Activated T-helper 17 cell treated with anti-CD3 and anti-CD28 coated beads, Interleukin-2, amount 50 U/mL, for 72 hours (primary cell): ENCODE measurements at places on chromosomes 2 and 18. TPM values are rescaled to one million over a fixed set of nuclear protein-coding genes. Genes with fewer than 3 reads are reported as not detected.

- H3K27ac ChIP-seq = no peak overlapping the region
- ATAC-seq = no peak
- H3K36me3 ChIP-seq = no peaks in the 10 kb centered on the region
- H3K27me3 ChIP-seq = no peaks in the 10 kb centered on the region
- H3K4me3 ChIP-seq = no peak overlapping the region
- H3K4me1 ChIP-seq = no peaks in the 10 kb centered on the region
These were observed 36.8 kb downstream of the KCNG3 start for GRCh38 chr2:42457011-42457410.

- peak overlapping the region; percentile 88 for H3K27ac ChIP-seq
- H3K27me3 ChIP-seq = no peaks in the 10 kb centered on the region
- peak; percentile 51 for ATAC-seq
- H3K4me1 ChIP-seq = peaks cover 18% of the 10 kb centered on the region
These were observed 37.3 kb downstream of the RHBDD1 start for GRCh38 chr2:226873051-226873620.

DNA sequence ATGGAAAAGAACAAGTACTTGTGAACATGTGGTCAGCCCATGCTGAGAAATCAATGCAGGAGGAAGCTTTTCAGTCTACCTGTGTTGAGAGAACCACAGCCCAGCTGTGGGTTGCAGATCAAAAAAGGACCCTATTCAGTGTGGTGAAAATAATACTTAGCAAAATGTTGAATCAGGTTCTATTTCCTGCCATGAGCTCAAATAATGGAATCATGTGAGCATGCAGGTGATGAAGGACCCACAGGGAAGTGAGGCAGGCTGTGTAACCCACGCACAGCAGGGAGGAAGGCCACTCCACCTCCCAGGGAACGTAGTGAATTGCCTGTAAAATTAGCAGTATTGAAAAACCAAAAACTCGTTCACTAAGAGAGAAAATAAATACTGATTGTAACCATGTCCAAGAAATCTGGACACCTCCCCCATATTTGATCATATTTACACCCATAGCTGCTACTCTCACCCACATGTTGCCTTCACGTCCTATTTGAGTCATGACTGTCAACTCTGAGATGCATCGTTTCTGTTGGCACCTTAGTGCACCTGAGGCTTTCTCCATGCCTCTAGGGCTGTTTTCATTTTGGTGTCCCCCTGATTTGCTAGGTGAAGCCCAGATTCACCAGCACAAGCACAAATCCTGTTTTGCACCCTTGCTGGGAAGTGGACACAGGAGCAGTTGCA is 20.5 kb upstream of the BCL2L11 start:
- peak overlapping the region; percentile 90 for H3K27ac ChIP-seq
- H3K36me3 ChIP-seq = no peaks in the 10 kb centered on the region
- peaks cover 6% of the 10 kb centered on the region for H3K27me3 ChIP-seq
- H3K4me1 ChIP-seq = peaks cover 9% of the 10 kb centered on the region

DNA sequence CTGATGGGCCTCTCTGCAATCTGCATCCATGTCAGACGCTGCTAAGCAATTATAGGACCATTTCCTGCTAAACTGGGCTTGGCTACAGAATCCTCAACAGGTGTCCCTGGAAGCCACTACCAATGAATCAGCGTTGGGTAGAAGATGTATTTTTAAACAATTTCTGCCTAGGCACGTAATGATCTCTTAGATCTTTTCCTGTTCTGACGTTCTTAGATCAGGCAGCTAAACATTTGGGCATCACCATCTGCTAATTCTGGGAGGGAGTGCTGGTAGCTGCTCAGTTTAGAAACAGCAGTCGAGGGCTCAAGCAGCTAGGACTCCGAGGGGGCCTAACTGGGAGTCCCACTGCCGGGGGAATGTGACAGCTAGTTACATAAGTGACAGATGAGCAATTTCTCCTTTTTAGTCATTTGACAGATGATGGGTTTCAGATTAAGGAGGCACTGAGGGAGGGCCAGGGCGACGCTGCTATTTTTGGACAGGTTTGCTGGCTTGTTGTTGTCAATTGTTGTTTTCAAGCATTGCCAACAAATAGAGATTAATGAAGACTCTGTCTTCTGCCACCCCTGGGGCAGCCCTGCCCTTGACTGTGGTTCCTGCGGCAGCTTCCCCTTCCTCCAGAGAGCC is 92.7 kb downstream of the MRO start:
- H3K27ac ChIP-seq = no peak overlapping the region
- no peak for ATAC-seq
- H3K36me3 ChIP-seq = no peaks in the 10 kb centered on the region
- no peak overlapping the region for H3K4me3 ChIP-seq

- no peaks in the 10 kb centered on the region for H3K27me3 ChIP-seq
- H3K4me1 ChIP-seq = peaks cover 4% of the 10 kb centered on the region
- peaks cover 88% of the 10 kb centered on the region for H3K36me3 ChIP-seq
- no peak for ATAC-seq
- no peak overlapping the region for H3K4me3 ChIP-seq
These were observed 22.1 kb downstream of the MFF start for GRCh38 chr2:227347117-227347516.

DNA sequence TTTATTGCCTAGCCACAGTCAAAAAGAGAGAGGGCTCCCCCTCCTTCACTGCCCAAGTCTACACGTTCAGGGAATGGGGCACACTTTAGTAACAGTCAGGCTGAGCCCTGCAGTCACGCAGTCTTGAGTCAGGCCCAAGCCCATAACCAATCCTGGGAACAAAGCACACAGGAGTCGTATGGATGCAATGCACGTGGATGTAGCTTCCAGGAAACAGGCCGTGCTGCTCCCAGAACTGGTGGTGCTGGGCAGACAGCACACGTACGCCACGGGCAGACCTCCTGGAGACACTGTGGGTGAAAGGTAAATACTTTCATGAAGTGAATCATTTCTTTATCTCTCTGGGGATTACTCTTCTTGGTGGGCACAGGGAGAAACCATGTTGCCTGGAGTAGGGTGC is 30.0 kb upstream of the MBP start:
- H3K27ac ChIP-seq = no peak overlapping the region
- no peak overlapping the region for H3K4me3 ChIP-seq
- H3K27me3 ChIP-seq = peaks cover 4% of the 10 kb centered on the region
- no peak for ATAC-seq
- peaks cover 6% of the 10 kb centered on the region for H3K4me1 ChIP-seq
- no peaks in the 10 kb centered on the region for H3K36me3 ChIP-seq

GRCh38 chr2:121810959-121811853 is 55.8 kb downstream of the TSN start:
- H3K27me3 ChIP-seq = peaks cover 8% of the 10 kb centered on the region
- ATAC-seq = no peak
- H3K4me3 ChIP-seq = no peak overlapping the region
- no peaks in the 10 kb centered on the region for H3K4me1 ChIP-seq
- no peak overlapping the region for H3K27ac ChIP-seq

GRCh38 chr2:118091140-118091478 is 2.8 kb downstream of the INSIG2 start:
- ATAC-seq = no peak
- no peak overlapping the region for H3K27ac ChIP-seq
- peak overlapping the region; percentile 81 for H3K4me3 ChIP-seq
- peaks cover 60% of the 10 kb centered on the region for H3K36me3 ChIP-seq
- peaks cover 14% of the 10 kb centered on the region for H3K4me1 ChIP-seq

DNA sequence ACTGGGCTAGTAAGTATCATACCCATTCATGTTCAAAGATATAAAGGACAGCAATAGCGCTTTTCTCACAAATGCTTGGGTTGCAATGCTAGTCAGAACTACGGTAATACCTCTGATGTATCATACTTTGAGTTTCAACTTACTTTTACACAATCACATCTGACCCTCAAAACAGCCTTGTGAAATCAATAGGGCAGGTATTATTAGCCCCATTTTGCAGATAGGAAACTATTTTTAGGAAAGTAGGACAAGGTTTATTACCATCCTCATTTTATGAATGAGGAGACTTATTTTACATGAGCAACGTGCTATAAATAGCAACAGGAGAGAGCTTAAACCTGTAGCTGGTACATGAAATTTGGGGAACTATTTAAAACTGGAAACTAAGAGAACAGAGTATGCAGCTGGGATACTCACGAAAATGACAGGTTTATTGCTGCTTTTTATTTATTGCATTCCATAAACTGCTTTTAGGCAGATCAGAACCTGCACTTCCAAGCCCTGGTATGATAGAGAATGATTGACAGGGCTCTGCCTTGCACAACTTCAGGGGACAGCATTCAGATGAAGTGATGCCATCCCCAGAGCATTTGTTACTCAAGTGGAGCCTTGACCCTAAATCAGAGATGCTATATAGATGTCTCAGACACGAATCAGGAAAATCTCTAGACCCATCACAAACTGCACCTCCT is 42.4 kb upstream of the PPM1B start:
- no peaks in the 10 kb centered on the region for H3K36me3 ChIP-seq
- no peak overlapping the region for H3K4me3 ChIP-seq
- ATAC-seq = no peak
- no peaks in the 10 kb centered on the region for H3K4me1 ChIP-seq

GRCh38 chr2:10412380-10412779 is 35.7 kb downstream of the ODC1 start:
- peaks cover 52% of the 10 kb centered on the region for H3K36me3 ChIP-seq
- H3K4me1 ChIP-seq = peaks cover 31% of the 10 kb centered on the region
- no peaks in the 10 kb centered on the region for H3K27me3 ChIP-seq

- no peaks in the 10 kb centered on the region for H3K4me1 ChIP-seq
- no peak overlapping the region for H3K4me3 ChIP-seq
- no peak overlapping the region for H3K27ac ChIP-seq
- H3K36me3 ChIP-seq = no peaks in the 10 kb centered on the region
- no peak for ATAC-seq
These were observed 235.6 kb downstream of the NUP35 start for GRCh38 chr2:183359867-183360266.

DNA sequence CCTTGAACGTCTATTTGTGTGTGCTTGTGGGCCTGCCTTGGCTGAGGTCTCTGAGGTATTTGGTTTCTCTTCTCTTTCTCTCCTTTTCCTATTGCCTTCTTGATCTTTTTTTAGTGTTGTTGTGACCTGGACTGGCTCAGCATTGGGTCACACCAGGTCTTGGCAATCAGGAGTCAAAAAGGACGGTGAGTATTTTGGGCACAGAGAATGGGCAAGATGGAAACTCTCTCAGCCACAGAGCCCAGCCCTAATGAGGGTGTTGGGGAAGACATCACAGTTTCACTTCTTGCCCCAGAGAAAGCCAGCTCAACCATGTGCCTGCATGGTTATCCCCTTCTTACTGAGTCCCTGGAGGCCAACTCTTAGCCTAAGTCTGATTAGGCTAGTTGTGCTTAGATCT is 13.7 kb upstream of the INO80C start:
- no peak for ATAC-seq
- H3K4me3 ChIP-seq = no peak overlapping the region
- H3K4me1 ChIP-seq = no peaks in the 10 kb centered on the region
- no peaks in the 10 kb centered on the region for H3K27me3 ChIP-seq

DNA sequence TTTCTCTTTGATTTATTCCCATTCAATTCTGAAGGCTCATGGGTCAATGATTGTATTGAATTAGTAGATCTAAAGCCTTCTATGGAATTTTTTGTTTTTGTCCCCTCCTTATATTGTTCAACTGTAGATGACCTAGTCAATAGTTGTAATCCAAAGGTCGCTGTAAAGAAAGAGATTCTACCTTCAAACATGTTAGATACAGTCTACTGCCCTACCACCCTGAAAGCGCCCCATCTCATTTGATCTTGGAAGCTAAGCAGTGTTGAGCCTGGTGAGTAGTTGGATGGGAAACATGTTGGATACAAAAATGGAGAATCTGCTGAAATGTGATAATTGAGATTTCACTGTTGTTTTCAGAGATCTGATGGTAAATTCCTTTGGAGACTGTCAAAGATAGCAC is 63.0 kb downstream of the PPP1R1C start:
- no peaks in the 10 kb centered on the region for H3K27me3 ChIP-seq
- H3K27ac ChIP-seq = no peak overlapping the region
- H3K4me1 ChIP-seq = no peaks in the 10 kb centered on the region
- H3K4me3 ChIP-seq = no peak overlapping the region
- no peaks in the 10 kb centered on the region for H3K36me3 ChIP-seq

- no peak overlapping the region for H3K27ac ChIP-seq
- H3K36me3 ChIP-seq = peaks cover 54% of the 10 kb centered on the region
- ATAC-seq = no peak
- H3K4me1 ChIP-seq = no peaks in the 10 kb centered on the region
These were observed 57.9 kb upstream of the CD226 start for GRCh38 chr18:70005580-70005979.

- H3K4me3 ChIP-seq = no peak overlapping the region
- H3K4me1 ChIP-seq = peaks cover 5% of the 10 kb centered on the region
- ATAC-seq = no peak
- no peak overlapping the region for H3K27ac ChIP-seq
- no peaks in the 10 kb centered on the region for H3K36me3 ChIP-seq
- H3K27me3 ChIP-seq = no peaks in the 10 kb centered on the region
These were observed 70.7 kb downstream of the MYOM1 start for GRCh38 chr18:3148930-3149535.

GRCh38 chr2:227860221-227860641 is 11.2 kb upstream of the DAW1 start:
- H3K4me1 ChIP-seq = peaks cover 14% of the 10 kb centered on the region
- ATAC-seq = no peak
- no peaks in the 10 kb centered on the region for H3K36me3 ChIP-seq
- peak overlapping the region; percentile 83 for H3K27ac ChIP-seq
- peak overlapping the region; percentile 52 for H3K4me3 ChIP-seq
- H3K27me3 ChIP-seq = no peaks in the 10 kb centered on the region

DNA sequence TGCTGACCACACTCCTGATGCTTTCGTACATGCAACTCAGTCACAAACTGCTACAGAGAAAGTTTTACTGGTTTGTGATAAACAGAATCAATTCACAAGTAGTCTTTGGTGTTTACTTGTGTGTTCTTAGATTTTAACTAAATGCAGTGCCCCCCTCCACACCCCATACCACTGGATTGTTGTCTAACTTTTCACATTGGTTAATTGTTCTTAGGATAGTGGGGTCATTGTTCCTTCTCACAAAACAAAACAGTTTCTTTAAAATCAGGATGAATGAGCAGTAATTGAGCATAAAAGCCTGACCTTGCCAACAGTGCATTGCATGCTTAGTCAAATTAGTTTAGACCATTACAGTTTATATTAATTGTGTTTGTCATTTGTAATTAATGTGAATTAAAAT is 14.1 kb upstream of the PNPT1 start:
- H3K4me1 ChIP-seq = no peaks in the 10 kb centered on the region
- no peaks in the 10 kb centered on the region for H3K36me3 ChIP-seq
- H3K4me3 ChIP-seq = no peak overlapping the region
- H3K27ac ChIP-seq = no peak overlapping the region
- peaks cover 10% of the 10 kb centered on the region for H3K27me3 ChIP-seq
- ATAC-seq = no peak

GRCh38 chr18:43681661-43682060 is 404.4 kb upstream of the SYT4 start:
- H3K27me3 ChIP-seq = no peaks in the 10 kb centered on the region
- no peaks in the 10 kb centered on the region for H3K36me3 ChIP-seq
- H3K4me1 ChIP-seq = no peaks in the 10 kb centered on the region
- H3K4me3 ChIP-seq = no peak overlapping the region
- no peak for ATAC-seq
- H3K27ac ChIP-seq = no peak overlapping the region

- ATAC-seq = peak; percentile 34
- H3K27me3 ChIP-seq = peaks cover 5% of the 10 kb centered on the region
- H3K4me3 ChIP-seq = no peak overlapping the region
These were observed 31.8 kb upstream of the MTCL1 start for GRCh38 chr18:8673256-8674209.

The AFF3 gene
- total RNA-seq = 0.32 TPM

The RTN4 gene
- 74.9 TPM for total RNA-seq

The PRKAG3 gene
- total RNA-seq = not detected

The ONECUT2 gene
- total RNA-seq = not detected

The NYAP2 gene
- not detected for total RNA-seq

The FHL2 gene
- total RNA-seq = 2.2 TPM

The PIEZO2 gene
- total RNA-seq = not detected

The UGT1A7 gene
- not detected for total RNA-seq

The KCNK3 gene
- not detected for total RNA-seq

The ST6GAL2 gene
- not detected for total RNA-seq

The CXCR1 gene
- total RNA-seq = not detected

The ANO7 gene
- total RNA-seq = 1.6 TPM

The RHOB gene
- total RNA-seq = 6.8 TPM

The CERKL gene
- total RNA-seq = not detected

The CTAGE1 gene
- not detected for total RNA-seq
